ENCODE measurements at places on chromosomes 3 and 15.

- no peak for DNase-seq
These were observed 331.0 kb upstream of the ROPN1 start for GRCh38 chr3:124322966-124323365.

DNA sequence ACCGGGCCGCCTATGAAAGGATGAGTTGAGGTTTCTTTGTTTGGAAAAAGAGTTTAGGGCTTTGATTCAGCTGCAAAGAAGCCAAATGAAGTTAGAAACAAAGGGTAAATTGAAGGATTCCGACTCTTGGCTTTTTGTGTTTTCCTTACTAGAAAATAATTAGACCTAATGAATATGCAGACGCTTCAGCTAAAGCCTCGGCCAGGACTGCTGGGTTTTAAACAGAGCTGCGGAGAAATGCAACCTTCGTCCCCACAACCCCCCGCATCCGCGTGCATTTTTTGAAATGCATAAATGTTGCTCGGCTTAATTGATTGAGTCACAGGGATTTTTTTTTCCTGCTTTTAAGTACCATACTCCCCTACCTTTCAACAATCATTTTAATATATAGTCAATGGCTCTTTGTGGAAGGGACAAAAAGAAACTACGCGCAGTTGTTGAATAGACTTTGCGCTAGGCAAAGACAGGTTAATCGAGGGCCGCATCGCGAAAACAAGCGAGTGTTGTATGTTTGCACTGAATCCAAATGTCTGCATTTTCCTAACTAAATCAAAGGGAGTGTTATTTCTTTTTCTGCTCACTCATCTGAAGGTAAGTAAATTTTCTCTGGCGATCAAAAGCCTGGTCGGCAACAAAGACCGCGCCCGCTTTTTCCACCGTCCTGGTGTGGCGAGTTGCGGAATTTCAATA is 1.3 kb upstream of the ZIC4 start:
- DNase-seq, result no peak

DNA sequence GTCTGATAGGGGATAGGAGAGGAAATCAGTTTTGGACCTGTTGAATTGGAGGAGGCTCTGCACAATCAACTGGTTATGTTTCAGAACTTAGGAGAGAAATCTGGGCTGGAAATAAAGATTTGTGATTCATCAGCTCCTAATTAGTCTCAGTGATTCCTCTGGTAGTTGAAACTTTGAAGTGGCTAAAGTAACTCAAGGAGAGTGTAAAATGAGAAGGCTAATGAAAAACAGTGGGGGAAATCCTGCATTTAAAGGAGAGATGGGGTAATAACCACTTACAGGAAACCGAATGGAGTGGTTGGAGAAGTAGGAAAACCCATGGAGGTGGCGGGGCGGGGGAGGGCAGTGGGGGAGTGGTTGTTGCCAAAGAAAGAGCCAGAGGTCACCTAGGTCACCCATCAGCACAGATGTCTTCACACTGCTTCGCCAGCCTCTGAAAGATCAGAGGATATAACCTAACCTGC is 32.6 kb downstream of the MAP2K5 start:
- no peak for DNase-seq

GRCh38 chr3:13506239-13506638 is 26.1 kb downstream of the HDAC11 start:
- no peak for DNase-seq

GRCh38 chr3:141859651-141860050 is 16.8 kb upstream of the ATP1B3 start:
- DNase-seq, result no peak

GRCh38 chr15:59532770-59533379 is 78.7 kb upstream of the GCNT3 start:
- no peak for DNase-seq

DNA sequence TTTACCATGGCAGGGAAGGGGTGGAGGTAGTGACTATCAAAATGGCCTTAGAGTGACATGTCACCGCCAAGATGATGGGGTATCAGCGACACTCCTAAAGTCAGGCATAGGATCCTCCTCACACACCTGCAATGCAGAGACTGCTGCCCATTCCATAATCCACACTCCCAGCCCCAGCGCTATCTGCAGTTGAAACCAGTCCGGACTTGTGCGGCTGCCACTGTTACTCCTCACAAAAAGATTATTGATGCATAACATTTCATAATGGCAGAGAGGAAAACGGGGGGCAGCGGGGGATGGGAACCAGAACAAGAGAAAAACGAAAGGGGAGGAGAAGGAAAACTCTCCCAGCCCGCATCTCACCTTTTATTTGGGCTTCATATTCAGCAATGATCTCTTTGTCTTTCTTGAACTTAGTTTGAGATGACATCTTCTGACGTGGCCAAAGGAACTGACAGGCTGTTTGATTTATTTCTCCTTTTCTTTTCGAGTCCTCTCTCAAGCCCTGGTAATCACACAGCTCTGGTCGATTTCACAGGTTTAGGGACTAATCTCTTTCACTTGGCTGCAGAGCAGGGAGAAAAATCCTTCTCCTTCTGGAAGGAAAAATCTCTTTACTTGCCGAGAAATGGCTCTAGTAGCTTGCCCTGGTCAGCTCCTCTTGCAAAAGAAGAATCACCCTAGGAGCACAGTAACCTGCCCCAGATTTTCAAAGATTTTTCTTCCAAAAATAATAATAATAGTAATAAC is 749 bp downstream of the SRGAP3 start:
- DNase-seq, result no peak

All from activated CD8-positive, alpha-beta memory T cell treated with anti-CD3 and anti-CD28 coated beads for 1 hour (primary cell).